ENCODE measurements at places on chromosomes 7 and 10. TPM values are rescaled to one million over a fixed set of nuclear protein-coding genes. Genes with fewer than 3 reads are reported as not detected.

GRCh38 chr10:63352976-63353375, 112.8 kb downstream of the JMJD1C start:
- DNase-seq = no peak

DNA sequence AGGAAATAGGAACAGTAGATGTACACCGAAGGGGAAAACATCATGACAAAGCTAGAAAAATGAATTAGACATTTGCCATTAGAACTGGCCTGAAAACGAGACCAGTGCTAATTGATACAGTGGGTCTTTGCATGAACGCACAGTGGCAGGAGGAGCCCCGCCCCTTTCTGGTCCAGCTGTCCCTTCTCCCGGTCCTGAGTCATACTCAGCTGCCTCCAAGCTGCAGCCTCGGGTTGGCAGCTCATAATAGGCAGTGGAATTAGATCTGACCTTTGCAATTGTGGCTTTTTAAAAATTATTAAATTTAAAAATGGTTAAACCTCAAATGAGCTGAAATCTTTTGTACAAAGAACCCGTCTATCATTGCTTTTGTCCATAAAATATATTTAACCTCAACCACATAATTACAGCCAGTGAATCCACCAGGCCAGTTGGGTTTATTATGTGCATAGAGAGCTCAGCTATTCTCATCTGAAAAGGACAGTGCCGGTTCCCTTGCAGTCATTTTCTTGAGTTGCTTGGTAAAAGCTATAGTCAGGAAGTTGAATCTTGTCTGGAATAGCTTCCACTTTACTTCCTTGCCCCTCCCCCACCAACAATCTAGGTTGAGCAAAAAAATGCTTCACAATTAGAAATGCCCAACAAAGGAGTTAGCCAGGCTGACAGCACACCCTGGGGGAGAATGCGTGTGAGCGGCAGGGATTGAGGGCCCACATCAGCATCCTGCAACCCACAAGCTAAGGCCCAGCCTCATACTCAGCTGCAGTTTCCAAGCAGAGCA, 147.1 kb downstream of the BUB3 start:
- no peak for DNase-seq

GRCh38 chr10:115854740-115855435, 418.1 kb downstream of the GFRA1 start:
- DNase-seq = no peak

DNA sequence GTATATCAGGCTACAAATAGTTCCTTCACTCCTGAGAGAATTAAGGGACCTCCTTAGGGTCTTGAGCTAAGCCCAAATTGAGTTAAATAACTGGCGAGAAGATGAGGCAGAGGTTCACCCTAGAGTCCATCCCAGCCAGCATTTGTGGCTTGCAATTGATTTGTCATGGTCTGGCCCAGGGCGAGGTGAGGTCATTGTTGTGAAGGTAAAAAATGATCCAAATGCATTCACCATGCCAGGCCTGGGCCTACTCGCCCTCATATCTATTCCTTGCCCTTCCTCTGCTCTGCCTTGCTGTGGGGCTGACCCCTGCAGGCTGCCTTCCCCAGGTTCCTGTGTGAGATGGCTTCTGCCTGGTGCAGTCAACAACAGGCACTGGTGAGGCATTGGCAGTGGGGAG, 207.2 kb downstream of the ZNF365 start:
- DNase-seq = no peak

DNA sequence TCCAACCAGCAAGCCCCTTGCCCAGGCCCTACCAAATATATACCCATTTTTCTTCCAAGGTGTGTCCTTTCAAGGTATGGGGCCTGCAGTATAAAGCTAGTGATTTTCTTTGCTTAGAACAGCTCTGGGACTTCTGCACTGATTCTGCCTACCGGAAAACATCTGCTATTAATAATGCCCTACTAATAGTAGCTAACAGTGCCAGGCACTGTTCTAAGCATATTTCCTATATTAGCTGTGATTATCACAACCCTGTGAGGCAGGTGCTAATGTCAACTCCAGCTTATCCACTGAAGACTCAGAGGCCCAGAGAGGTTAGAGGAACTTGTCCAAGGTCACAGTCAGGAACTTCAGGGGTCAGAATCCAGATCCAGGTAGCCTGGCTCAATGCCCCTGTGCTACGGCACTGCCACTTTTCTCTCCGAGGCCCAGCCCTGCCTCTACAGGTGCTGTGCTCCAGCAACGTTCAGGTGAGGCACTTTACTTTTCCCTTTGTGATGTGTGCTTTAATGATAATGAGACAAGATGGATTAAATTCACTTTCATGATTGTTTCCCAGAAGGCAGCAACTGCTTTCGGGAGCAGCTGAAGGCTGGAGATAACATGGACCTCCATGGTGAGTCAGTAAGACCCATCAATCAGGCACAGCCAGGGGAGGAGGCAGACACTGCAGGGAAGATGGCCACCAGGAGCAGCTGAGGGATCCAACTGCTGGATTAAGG, 26.7 kb downstream of the TAS2R41 start:
- DNase-seq = no peak

DNA sequence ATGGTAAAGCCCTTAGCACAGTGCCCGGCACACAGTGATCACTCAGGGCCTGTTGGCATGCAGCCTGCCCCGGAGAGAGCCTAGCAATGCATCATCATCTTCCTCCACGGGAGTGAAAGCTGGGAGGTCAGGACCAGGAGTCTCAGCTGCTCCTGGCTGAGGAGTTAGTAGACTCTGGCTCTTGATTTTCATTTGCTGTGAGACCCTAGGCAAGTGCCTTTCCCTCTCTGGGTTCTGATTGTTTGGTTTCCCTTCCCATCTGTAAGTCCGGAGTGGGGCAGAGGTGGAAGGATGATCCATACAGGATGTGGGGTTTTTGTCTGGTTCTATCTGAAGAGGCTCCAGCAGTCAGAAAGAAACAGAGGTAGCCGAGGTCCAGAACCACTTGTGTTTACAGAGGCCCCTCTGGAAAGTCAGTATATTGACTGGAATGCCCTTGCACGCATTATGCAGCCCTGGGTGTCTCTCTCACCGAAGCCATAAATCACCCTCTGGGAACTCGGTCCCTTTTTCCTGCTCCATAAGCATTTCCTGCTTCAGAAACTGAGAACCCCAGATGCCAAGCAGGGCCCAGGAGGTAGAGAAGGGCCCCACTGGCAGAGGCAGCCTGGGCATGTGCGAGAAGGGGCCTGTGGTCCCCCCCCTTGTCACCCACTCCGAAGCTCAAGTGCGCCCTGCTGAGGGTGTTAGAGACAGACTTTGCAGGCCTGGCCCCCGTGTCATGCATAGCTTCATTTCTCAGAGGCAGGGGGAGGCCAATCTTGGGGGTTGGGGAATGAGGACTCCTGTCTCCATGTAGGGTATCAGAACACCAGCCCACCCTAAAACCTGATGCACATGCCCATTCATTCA, 8.5 kb downstream of the UNC5B start:
- DNase-seq = no peak

DNA sequence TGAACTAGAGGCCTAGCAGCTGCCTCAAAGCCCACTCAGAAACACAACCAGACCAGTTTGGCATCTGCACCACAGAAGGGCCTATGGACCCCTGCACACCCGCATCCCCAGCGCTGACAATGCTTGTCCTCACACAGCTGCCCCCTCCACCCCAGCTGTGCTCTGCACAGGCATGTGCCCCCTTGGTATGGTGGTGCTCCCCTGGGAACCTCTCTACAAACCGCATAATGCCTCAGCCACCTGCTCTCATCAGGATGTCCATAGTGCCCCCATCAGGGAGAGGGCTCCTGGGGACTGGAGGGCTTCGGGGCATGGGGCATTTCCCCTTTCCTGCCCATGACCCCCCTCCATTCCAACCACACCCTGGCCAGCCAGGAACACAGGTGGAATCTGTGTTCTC, 347.5 kb downstream of the GRID1 start:
- DNase-seq = no peak

GRCh38 chr7:94145602-94146001, 141.4 kb upstream of the BET1 start:
- no peak for DNase-seq

GRCh38 chr7:6016653-6016966, 7.5 kb downstream of the AIMP2 start:
- no peak for DNase-seq

CHRM2 gene
- not detected for polyA plus RNA-seq

MTERF1 gene
- polyA plus RNA-seq = 8.0 TPM

RTKN2 gene
- 0.28 TPM for polyA plus RNA-seq

HPS1 gene
- 62.0 TPM for polyA plus RNA-seq

PCGF5 gene
- polyA plus RNA-seq = 73.5 TPM

LLCFC1 gene
- not detected for polyA plus RNA-seq

SMO gene
- not detected for polyA plus RNA-seq

CCNY gene
- polyA plus RNA-seq = 11.0 TPM

Measured in naive thymus-derived CD8-positive, alpha-beta T cell (primary cell).